ENCODE measurements at places on chromosomes 13 and 19.

- H3K27ac ChIP-seq, result no peak overlapping the region
- H3K4me3 ChIP-seq, result no peak overlapping the region
- DNase-seq, result no peak
- H3K36me3 ChIP-seq, result no peaks in the 10 kb centered on the region
- peaks cover 3% of the 10 kb centered on the region for H3K4me1 ChIP-seq
Measured at GRCh38 chr13:112098699-112099098, 31.8 kb downstream of the SOX1 start.

GRCh38 chr13:55090612-55091011 lies 2050.1 kb upstream of the PRR20A start:
- no peak overlapping the region for H3K4me3 ChIP-seq
- no peaks in the 10 kb centered on the region for H3K36me3 ChIP-seq
- H3K27me3 ChIP-seq, result no peaks in the 10 kb centered on the region
- H3K27ac ChIP-seq, result no peak overlapping the region
- DNase-seq, result no peak

GRCh38 chr13:43180837-43181236 lies 157.5 kb downstream of the DNAJC15 start:
- H3K4me3 ChIP-seq, result no peak overlapping the region
- H3K27ac ChIP-seq, result no peak overlapping the region
- H3K27me3 ChIP-seq, result no peaks in the 10 kb centered on the region
- H3K4me1 ChIP-seq, result no peaks in the 10 kb centered on the region

DNA sequence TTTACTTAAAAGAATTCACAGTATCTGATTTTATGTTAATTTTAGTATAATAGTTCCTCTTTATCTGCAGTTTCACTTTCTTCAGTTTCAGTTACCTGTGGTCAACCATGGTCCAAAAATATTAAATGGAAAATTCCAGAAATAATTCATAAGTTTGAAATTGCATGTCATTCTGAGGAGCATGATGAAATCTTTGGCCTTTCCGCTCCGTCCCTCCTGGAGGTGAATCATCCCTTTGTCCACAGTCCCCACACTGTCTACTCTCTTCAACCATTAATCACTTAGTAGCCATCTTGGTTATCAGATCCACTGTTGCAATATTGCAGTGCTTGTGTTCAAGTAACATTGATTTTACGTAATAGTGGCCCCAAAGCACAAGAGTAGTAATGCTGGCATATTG lies 26.9 kb downstream of the SLITRK6 start:
- no peak overlapping the region for H3K27ac ChIP-seq
- no peaks in the 10 kb centered on the region for H3K27me3 ChIP-seq
- H3K4me1 ChIP-seq, result no peaks in the 10 kb centered on the region
- no peak for DNase-seq
- no peak overlapping the region for H3K4me3 ChIP-seq
- no peaks in the 10 kb centered on the region for H3K36me3 ChIP-seq

- H3K27me3 ChIP-seq, result no peaks in the 10 kb centered on the region
- peak overlapping the region; percentile 72 for H3K4me3 ChIP-seq
- no peaks in the 10 kb centered on the region for H3K4me1 ChIP-seq
- DNase-seq, result no peak
Measured at GRCh38 chr19:12955996-12956395, 1.0 kb downstream of the GADD45GIP1 start.

DNA sequence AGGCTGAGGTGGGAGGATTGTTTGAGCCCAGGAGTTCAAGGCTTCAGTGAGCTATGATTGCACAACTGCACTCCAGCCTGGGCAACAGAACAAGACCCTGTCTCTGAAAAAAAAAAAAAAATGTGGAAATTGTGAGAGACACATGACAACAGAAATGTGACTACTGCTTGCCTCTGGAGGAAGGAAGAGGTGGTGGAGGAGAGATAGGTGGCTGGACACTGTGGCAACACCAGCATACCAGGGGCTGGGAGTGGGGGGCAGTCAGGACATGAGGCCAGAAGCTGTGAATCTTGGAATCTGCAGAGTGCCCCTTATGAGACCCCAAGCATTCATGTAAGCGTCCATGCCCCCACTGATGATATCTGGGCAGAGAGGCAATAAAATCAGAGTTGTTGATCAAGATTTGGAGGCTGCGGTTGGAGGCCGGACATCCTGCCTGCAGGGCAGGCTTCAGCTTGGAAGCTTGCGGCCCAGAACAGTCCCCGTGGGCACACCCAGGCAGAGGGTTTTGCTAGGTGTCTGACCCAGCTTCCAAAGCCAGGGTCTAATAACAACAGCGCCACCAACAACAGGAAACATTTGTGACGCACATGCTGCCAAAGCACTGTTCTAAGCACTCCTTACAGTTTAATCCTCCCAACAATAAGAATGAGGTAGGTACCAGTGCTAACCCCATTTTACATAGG lies 16.9 kb downstream of the FAM187B start:
- peak overlapping the region; percentile 80 for H3K27ac ChIP-seq
- no peaks in the 10 kb centered on the region for H3K27me3 ChIP-seq
- H3K4me1 ChIP-seq, result peaks cover 17% of the 10 kb centered on the region
- no peaks in the 10 kb centered on the region for H3K36me3 ChIP-seq

GRCh38 chr13:113860665-113861432 lies 3.0 kb downstream of the GAS6 start:
- no peak for DNase-seq
- no peaks in the 10 kb centered on the region for H3K27me3 ChIP-seq
- peaks cover 20% of the 10 kb centered on the region for H3K4me1 ChIP-seq
- no peak overlapping the region for H3K27ac ChIP-seq
- H3K36me3 ChIP-seq, result no peaks in the 10 kb centered on the region

Data from tibial nerve (tissue), 4 donors.